ENCODE measurements at places on chromosomes 7 and 10.
A peak's percentile ranks its signal among the peaks of the same experiment; 100 is the strongest.

GRCh38 chr7:85356916-85357315 is 170.1 kb upstream of the SEMA3D start:
- DNase-seq = no peak

DNA sequence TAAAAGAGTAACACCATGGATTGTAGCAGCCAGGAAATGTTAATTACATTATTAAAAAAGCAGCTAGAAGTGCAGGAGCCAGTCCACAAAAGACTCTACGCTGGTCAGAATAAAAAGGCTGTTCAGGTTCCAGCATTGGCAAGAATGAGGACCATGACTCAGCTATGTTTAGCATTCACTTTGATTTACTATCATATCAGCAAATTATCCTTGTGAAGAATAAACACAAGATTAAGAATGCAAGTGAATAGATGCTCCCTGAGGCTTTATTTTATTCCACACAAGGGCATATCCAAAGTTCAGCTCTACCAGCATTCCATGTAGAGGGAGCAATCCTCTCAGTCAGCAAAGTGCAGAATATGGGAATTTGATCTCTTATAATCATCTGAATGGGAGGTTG is 13.6 kb downstream of the DGKB start:
- no peak for DNase-seq

- no peak for DNase-seq
Observed at GRCh38 chr10:8049865-8050555, 4.5 kb upstream of the GATA3 start.

GRCh38 chr10:74189999-74190421 is 39.0 kb downstream of the ADK start:
- DNase-seq = no peak

GRCh38 chr7:158110661-158111048 is 477.0 kb downstream of the PTPRN2 start:
- DNase-seq = peak; percentile 6

DNA sequence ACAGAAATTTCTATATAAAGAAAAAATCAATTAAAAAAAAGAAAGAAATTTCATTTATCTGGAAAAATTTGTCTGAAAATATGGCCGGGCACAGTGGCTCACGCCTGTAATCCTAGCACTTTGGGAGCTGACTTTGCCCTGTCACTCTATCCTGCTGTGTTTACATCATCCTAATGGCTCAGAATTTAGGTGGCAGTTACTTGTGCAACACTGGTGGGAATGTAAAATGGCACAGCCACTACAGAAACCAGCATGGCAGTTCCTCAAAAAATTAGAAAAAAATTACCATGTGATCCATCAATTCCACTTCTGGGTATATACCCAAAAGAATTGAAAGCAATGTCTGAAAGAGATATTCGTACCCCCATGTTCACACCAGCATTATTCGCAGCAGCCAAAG is 405.2 kb upstream of the AUTS2 start:
- no peak for DNase-seq

DNA sequence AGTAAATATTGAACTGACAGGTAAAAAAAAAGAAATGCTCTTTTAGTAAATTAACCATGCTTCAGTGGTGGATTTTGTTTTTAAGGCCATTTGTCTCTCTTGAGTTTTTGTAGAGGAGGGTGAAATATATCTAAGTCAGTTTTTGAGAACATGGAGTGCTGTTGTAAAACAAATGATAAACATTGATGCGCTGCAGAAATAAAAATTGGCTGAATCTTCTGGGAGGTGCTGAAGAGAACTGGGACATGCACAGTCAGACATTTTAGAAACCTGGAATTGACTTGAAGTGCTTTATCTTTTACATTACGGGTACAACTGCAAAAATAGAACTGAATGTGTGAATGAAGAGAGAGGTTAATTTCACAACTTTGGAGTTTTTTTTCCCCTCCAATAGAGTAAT is 203.0 kb upstream of the HDAC9 start:
- DNase-seq = no peak

DNA sequence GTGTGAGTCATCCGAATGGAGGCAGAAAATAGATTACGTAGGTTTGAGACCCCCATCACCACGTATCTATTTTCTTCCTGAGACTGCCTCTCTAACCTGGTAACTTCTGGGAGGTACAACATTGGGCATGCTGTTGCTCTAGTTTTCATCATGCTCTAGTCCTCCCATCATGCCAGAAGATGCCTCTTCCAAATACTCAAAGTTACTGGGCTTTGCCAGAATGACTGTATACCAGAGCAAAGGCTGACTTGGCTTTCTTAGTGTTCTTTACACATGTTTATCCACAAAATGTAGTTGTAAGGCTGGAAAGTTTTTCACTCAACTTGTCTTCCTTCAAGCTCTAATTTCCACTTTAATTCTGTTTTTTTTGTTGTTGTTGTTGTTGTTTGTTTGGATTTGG is 370.5 kb downstream of the MDFIC start:
- DNase-seq = no peak

DNA sequence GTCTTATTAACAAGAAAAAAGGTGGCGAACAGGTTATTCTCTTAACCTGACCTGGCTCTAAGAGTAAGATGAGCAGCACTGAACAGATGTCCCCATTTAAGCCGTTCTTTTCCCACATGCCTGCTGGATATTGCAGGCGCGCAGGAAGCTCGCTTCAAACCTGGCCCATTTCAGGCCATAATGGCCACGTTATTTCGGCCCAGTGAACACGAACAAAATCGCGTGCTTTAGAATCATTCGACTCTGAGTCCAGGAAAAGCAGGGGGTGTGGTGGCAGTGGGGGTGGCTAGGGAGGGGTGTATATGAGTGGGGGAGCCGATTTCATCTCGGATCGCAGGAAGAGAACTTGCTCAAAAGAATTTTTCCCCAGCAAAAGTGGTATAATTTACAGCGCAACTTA is 6.6 kb upstream of the SP8 start:
- no peak for DNase-seq

- DNase-seq = no peak
Observed at GRCh38 chr7:49091519-49091918, 167.2 kb downstream of the CDC14C start.

DNA sequence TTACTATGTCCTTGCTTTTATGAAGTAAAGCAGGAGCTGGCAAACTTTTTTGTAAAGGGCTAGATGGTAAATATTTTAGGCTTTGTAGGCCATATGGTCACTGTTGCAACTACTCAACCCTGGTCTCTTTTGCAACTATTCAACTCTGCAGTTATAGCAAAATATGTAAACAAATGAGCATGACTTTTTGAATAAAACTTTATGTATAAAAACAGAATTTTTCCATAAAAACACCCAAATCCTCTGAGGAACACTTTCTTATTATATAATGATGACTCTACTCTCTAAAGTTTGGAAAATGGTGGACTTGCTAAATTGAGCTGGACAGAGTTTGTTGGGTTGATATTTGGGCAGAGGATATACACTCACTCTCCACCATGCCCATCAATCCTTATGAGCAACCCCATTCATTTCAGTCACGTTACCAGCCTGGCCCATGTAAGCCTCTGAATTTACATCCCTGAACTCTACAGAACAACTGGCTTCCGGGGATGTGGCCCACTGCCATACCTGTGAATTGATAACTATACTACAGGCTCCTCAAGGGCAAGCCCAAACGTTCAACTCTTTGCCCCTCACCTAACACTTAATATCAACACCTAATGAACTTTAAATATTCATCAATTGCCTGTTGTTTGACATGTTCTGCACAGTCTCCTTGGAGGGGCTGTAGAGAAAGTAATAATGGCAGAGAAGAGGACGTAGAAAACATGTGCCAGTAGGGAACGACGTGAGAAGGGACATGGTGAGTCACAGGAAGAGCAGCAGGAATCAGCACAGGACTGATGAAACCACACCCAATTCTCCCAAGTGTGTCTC is 37.6 kb downstream of the SGMS1 start:
- no peak for DNase-seq

DNA sequence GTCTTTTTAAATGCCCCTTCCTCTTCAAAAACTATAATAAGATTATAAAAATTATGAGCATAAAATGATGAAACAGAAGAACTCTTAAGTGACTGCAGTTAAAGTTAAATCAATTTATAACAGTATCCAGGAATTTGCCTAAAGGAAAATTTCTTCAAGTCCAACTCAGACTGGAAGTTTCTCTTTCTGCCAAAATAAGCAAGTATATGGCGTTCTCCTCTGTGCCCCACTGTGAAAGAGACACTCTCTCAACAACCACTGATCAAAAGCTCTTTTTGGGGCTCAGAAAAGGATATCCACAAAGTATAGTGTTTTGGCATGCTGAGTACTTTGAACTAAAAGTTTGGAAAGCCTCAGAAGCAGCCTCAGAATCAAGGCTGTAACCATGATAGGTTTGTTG is 139.9 kb downstream of the SKIDA1 start:
- DNase-seq = no peak

All from D341Med (cell line).